ENCODE measurements at places on chromosomes 6 and 20.
A peak's percentile ranks its signal among the peaks of the same experiment; 100 is the strongest.

- DNase-seq: peak; percentile 82
Measured at GRCh38 chr20:34365765-34366213, 2.7 kb downstream of the ITCH start.

- no peak for DNase-seq
Measured at GRCh38 chr6:56794421-56794820, 151.7 kb upstream of the DST start.

DNA sequence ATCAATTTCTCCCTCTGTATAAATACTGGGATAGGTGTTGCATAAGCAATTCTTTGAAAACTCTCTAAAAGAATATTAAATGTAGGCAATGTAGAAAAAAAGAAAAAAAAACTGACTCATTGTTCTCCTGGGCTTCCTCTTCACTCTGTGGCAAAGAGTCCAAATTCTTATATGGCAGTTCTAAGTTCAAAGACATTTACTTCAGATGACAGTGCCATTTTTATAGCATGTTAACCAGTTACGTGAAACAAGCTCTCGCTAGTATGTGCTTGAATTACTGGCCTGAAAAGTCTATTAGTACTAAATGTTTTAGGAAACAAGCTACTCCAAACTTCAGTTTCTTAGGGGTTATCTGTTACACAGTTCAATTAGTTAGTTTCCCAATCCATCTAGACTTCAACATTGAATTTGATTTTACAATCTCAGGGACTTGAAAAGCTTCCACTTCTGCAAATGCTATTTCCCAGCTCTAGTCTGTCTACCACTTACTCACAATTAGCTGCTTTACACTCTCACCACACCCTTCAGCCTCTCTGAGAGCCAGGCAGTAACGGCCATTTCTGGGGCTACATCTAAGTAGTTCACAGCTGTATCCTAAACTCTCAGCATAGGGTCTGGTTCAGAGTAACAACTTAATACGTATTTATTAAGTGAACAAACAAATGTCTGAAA is 100.4 kb downstream of the OGFRL1 start:
- DNase-seq: no peak

DNA sequence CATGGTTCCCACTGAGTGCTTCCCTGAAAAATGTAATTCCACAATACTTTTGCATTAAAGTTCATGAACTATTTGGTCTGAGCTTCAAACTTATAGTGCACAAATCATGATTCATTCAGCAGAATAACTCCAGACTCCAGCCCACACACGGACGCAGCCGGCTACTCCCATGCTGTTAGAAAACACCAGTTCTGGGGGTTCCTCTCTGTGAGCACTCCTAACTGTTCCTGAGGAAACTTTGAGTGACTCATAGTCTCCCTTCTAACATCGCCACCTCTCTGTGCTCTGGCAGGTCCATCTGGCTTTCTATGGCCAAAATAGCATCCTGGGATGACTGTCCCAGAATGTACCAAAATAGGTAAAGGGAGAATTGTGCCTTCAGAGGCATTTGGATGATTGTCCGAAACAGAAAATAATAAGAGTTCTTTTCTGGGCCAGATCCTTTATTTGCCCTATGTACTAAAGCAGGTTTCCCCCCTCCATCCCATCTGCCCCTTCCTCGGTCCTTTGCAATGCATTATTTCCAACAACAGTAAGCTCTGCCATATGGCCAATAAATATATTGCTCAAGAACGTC is 32.3 kb upstream of the LY86 start:
- DNase-seq: peak; percentile 74

DNA sequence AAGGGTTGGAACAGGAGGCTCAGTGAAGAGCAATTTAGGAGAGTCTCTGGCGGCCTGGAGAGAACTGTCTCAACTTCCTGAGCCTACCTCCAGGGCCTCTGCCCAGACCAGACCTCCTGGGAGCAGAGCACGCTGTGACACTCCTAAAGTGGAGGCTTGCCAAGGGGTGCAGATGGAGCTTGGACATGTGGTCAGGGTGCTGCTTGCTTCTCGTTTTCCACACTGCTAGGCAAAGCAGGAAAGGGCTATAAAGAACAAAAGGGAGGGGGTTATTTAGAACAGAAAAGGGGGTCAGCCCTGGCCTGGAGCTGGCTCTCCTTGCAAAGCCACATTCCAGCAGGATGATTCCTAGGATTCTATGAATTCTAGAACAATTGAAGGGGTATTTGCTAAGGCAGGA is 145.7 kb upstream of the GGTLC1 start:
- no peak for DNase-seq

DNA sequence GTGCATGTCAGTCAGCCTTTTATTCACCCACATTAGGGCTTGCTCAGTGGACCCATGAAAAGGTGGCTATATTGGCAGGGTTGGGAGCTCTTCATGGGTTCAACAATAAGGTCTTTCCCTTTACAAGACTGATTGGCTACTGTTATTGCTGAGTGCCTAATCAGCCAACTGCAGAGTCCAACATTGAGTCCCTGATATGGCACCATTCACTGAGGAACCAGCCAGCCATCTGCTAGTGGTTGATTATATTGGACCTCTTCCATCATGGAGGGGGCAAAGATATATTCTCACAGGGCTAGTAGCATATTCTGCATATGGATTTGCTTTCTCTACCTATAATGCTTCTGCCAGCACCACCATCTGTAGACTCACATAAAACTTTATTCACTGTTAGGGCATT is 69.9 kb downstream of the CDKAL1 start:
- no peak for DNase-seq

DNA sequence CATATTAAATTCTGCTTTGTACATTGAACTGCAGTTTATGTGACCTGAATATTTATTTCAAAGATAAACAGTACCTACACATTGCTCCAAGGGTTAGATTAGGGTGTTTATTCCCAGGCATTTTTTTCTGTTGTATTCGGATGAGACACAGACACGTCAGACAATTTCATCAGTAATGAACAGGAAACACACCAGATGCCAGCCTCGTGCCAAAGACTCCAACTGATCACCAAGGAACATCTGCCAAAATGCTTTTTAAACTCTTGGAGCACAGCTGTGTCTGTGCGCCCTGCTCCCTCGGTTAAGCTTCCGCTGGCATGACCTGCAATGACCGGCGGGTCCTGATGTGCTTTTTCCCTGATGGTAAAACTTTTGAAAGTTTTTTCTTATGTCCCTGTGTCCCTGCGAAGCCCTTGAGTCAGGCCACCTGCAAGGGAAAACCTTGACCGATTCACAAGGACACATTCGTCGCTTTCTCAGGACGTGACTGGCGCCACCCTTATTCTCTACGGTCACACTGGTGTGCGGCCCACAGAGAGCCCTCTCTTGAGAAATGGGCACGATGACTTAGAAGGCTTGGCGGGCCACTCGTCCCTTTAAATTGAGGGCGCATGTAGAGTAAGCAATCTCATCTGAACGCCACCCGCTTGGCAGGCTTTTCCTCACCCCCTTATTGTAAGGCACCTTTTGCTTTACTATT is 173.9 kb downstream of the QKI start:
- DNase-seq: no peak

GRCh38 chr20:62177307-62177706 is 5.5 kb upstream of the MTG2 start:
- DNase-seq: no peak

DNA sequence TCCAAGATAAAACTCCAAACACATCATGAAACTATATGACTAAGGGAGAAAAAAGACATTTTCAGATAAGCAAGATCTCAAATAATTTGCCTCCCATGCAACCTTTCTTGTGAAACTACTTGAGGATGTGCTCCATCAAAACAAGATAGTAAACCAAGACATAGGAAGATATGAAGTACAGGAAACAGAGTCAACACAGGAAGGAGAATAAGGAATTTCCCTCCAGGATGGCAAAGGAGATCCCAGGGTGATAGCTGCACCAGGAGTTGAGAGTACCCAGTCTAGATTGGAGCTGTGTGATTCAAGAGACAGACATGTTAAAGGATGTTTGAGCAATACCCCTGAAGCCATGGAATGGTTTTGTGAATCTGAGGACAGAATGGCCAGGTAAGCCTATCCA is 15.3 kb downstream of the IL17A start:
- no peak for DNase-seq

DNA sequence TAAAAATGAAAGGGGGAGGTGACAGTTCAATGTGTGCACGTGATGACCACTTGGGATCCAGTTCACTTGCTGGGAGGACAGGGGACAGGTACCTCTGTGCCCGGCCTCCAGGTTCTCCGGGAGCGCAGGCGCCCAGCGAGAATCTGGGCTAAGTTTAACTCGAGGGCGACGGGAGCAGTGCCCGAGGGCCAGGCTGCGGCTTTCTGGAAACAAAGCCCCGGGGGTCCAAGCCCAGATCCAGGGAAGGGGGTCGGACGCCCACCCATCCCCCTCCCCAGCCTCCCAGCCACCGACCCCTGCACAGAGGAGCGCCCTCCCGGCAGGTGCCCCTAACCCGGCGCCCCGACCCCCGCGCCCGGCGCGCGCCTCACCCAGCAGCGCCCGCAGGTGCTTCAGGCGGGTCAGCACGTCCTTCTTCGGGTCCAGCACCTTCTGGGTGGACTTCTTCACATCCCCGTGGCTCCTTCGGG is 405 bp downstream of the RALGAPA2 start:
- DNase-seq: no peak

DNA sequence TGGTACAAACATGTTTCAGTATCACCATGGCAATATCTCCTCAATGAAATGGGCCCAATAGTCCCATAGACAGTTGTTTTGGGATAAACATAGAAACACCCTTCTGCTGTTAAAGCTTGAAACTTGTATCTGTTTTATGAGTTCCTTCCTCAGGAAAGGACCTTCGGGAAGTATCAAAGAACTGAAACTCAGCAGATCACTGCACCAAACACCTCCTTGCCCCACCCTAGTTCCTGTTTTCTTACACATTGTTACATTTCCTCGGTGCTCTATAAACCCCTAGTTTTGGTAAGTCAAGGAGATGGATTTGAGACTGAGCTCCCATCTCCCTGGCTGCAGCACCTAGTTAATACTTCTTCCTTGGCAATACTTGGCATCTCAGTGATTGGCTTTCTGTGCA is 73.8 kb upstream of the ECI2 start:
- peak; percentile 19 for DNase-seq

Data from suppressor macrophage treated with lipopolysaccharide for 4 hours (primary cell).